Activated CD8-positive, alpha-beta memory T cell treated with anti-CD3 and anti-CD28 coated beads for 4 hours (primary cell): ENCODE measurements at places on chromosomes 1 and 21.

DNA sequence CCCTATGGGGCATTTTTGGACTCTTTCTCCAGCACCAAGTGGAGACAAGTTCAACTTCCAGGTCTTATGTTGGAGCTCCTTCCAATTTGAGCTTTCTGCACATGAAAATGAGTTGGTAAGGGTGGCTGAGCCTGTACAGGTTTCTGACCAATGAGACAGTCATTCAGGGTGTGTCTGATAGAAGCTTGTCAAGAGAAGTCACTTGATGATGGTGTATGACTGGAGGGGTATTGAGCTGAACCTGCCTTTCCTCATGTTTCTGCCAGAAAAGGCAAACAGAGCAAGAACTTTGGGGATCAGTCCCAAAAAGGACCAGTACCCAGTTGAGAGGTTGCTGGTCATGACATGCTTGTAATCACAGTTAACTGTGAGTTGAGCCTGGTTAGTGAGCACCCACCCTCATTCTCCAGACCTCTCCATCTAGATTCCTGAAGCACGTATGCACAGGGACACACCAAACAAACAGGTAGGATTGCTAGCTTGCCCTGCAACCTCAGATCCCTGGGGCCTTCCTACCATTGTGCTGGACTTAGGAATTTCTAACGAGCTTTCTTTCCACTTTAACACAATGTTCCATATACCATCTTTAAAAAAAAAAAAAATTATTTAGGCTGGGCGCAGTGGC, 26.6 kb downstream of the FAM89A start:
- no peak for DNase-seq

GRCh38 chr21:28818663-28819278, 173.9 kb downstream of the LTN1 start:
- DNase-seq, result no peak

GRCh38 chr1:26938004-26938658, 16.6 kb downstream of the NUDC start:
- no peak for DNase-seq

GRCh38 chr1:43531107-43531905, 623 bp downstream of the PTPRF start:
- no peak for DNase-seq

DNA sequence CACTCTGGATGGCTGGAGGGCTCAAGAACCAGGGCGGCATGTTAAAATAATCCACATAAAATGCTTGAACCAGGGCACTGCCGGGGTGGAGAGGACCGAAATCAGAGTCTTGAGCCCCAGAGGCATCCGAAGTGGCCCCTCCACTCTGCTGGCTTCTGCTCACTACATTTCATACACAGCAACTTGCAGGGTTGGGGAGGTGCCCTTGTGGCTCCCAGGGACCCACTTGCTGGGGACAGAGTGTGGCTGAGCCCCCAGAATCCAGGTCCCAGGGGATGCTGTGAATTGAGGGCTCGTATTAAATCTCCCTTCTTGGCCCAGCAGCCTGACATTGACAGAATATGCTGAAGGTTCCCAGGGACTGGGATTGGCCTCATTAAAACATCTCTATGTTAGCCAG, 181.7 kb downstream of the GRIK3 start:
- DNase-seq, result no peak

GRCh38 chr1:12447849-12448312, 170.1 kb downstream of the DHRS3 start:
- no peak for DNase-seq

- DNase-seq, result no peak
These were observed 122.3 kb upstream of the BACE2 start for GRCh38 chr21:41045534-41046268.

- DNase-seq, result no peak
These were observed 788.4 kb upstream of the PRMT6 start for GRCh38 chr1:106268070-106268469.
